ENCODE measurements at places on chromosomes 16 and 17.

DNA sequence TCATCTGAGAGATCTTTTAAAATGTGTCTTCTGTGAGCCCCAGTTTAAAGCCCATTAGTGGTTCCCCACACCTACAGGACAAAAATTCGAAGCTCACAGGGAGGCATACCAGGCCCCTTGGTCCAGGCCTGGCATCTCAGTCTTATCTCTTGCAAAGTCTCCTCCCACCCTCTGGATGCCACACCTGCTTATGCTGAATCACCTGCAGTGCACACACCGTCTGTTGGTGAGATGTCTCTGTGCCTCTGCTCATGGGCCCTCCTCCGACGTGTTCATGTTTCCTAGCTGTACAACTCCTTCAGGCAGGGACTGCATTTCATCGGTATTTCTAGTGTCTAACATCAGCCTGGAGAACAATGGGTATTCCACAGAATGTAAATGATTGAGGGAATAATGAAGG, 41.6 kb downstream of the RNF157 start:
- no peak for DNase-seq

DNA sequence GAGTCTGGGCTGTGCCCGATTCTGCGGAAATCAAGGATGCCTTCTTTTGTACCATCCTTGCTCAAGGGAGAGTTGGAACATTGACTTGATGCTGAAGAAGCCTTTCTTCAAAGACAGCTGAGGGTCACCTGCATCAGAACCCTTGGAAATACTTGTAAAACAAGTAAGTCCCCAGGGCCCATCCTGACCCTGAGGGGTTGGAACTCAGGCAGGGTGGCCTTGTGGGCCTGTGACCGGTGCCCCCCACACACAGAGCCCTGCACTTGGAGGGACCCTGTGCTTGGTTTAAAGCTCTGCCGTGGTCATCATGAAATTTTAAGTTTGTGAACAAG, 56.9 kb downstream of the WIPI1 start:
- DNase-seq, result no peak

- DNase-seq, result no peak
Observed at GRCh38 chr17:21677911-21678310, 14.4 kb upstream of the KCNJ18 start.

GRCh38 chr17:79969906-79970305, 65.8 kb downstream of the TBC1D16 start:
- no peak for DNase-seq

DNA sequence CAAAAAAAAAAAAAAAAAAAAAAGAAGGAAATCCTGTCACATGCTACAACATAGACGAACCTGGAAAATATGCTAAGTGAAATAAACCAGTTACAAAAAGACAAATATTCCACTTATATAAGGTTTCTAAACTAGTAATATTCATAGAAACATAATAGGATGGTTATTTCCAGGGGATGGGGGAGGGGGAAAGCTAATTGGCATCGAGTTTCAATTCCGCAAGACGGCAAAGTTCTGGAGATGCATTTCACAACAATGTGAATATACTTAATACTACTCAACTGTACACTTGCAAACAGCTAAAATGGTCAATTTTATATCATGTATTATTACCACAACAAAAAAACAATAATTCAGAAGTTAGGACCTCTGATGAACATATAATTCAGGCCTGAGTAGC, 37.9 kb upstream of the ABCA9 start:
- no peak for DNase-seq

DNA sequence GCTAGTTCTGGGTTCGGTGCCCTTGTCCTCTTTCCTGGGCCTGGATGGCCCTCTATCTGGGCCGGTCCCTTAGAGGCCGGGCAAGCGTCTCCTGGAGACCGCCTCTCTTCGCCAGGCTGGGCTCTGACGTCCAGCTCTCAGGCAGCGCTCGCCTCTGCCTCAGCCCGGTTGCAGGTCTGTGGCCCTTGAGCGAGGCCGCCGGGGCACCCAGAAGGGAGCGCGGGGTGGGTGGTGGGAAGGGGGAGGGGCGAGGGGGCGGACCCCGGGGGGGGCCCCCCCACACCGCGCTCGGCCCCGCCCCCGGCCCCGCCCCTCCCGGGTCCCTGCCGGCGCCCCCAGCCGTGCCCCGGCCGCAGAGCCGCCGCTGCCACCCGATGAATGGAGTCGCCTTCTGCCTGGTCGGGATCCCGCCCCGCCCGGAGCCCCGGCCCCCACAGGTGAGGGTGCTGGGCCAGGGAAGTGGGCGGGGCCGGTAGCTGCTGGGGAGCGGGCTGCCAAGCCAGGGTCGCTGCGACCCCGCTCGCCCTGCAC, at the start of gene ARHGAP23:
TSS of gene ARHGAP23 (plus strand) at position 353 of the 531 bp plus-strand sequence. CDS start at position 375, 22 bp downstream.
- DNase-seq, result peak; percentile 13

- DNase-seq, result no peak
Observed at GRCh38 chr17:58615768-58616659, 75.8 kb downstream of the TEX14 start.

DNA sequence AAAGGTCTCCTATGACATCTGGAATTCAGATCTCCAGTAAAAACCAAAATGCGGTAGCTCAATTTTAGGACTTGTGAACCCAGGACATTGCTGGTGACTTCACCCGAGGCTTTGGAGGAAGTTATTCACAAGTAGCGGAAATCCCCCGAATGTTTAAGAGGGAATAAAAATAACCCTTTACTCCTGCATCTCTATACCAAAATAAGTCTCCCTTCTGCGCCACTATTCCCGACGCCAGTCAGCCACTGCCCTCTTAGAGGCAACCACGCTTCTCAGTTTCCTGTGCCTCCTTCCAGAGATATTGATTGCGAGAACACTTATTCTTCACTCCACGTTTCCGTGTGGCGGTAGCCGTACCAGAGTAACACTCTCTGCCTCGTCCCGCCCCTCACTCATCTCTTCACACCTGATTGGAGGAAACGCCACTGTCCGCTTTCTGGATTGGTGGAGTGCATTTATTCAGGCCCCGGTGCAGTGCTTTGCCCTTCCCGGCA, 27.4 kb downstream of the EMP2 start:
- DNase-seq, result no peak

DNA sequence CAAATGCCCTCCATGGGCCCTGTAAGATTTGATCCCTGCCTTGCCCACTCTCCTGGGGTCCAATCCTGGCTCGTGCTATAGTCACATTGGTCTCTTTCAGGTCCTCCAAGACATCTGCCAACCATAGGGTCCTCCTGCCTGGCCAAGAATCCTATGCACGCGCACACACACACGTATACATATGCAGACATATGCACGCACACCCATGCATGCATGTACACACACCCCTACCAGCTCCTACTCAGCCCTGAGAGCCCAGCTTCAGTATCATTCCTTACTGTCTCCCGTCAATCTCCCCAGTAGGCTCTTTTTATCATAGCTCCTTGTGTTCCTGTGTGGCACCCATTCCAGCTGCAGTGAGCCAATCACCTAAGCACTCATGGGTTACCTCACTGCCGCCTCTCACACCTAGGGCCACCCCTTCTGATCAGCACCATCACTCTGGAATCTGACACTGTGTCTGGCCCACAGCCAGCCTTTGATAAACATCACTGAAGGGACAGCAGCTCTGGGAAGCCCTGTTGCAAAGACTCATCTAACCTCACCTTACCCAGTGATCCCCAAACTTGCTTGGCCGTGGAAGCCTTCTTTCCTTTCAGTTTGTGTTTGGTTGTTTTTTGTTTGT, 7.9 kb upstream of the DNAH17 start:
- DNase-seq, result no peak

- no peak for DNase-seq
Observed at GRCh38 chr17:51422634-51423033, 162.3 kb downstream of the UTP18 start.
